RWPE1 (cell line): ENCODE measurements at places on chromosomes 1 and 21.

- DNase-seq: no peak
Measured at GRCh38 chr1:89712420-89712819, 79.5 kb downstream of the LRRC8C start.

DNA sequence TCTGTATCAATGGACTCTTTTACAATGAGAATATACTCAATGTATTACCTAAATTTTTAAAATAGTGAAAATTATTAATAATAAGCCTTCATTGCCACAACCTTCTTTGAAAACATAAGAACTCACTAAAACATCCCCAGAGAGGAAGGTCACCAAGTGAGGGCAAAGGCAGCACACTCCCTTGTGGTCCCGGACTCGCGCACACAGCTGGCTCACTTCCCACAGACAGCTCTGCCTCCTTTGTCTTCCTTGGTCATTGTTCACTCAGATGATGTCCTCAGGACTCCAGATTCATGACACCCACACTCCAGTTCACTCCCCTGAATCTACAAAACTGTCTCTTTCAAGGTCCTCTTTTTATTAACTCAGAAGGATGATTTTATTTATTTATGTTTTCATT is 19.2 kb upstream of the UBR4 start:
- no peak for DNase-seq

- DNase-seq: no peak
Measured at GRCh38 chr1:178498896-178499675, 2.3 kb upstream of the CLEC20A start.

DNA sequence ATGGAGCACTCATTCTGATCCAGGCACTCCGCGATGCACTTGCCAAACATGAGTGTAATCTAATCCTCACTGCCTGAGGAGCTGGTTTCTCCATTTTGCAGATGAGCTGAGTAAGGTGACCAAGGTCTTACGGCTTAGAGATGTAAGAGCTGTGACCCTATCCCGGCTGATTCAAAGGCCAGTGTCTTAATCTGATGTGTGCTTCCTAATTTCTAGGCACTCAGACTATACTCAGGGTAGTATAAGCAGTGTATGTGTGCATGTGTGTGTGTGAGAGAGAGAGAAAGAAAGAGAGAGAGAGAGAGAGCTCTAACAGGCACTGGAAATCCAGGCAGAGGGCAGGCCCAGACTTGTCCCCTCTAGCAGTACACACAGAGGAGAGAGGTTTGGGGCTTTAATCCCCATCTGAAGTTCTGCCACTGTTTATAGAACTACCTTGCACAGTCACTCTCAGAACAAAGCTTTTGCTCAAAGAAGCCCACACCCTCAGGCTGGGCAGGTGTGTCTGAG is 188.2 kb downstream of the ZBTB18 start:
- peak; percentile 64 for DNase-seq

DNA sequence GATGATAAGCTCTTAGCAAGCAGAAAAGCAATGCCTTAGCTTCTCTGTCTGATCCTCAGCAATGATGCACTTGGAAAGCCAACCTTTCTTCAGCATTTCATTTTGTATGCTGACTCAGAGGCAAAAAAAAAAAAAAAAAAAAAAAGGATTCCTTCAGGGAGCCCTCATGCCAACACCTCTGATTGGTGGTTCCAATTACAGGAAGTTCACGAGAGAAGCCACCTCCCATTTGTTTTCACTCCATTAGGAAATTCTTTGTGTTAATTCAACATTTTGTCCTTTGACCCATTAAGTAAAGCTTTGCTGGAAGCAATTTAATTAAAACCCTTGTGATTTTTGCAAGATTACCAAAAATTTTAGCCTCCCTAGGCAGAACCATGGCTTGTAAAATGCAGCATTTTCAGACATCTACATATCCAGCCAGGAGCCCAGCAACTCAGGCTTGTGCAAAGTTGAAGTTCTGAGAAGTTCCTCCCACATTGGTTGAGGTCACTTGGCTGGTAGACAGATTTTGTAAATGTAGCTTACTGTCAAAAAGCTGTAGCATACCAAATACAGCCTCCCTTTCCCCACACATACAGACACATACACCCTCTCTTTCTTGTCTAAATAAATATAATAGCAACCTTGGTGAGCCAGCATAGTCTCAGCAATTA is 27.1 kb upstream of the VTCN1 start:
- peak; percentile 18 for DNase-seq

GRCh38 chr21:31142600-31142999 is 104.3 kb upstream of the KRTAP19-8 start:
- DNase-seq: no peak

GRCh38 chr1:207352554-207352953 is 31.1 kb downstream of the CD55 start:
- no peak for DNase-seq

- DNase-seq: no peak
Measured at GRCh38 chr1:242842094-242842493, 317.6 kb upstream of the PLD5 start.

GRCh38 chr1:206583707-206584648 is 28.3 kb downstream of the EIF2D start:
- peak; percentile 67 for DNase-seq

DNA sequence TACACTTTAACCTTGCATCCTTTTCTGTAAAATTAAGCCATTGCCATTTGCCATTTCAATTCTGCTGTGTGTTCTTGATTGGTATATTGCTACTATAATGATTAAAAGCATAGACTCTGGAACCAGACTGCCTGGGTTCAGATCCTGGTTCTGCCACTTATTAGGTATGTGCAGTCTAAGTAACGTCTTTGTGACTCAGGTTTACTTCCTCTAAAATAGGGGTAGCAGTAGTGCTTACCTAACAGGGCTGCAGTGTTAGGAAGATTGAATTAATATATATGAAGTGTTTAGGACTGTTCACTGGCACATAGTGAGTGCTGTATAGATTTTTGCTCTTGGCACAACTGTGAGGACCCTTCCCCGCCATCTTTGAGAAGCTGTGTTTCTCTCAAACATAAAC is 4.4 kb downstream of the CDC42 start:
- DNase-seq: no peak

- DNase-seq: no peak
Measured at GRCh38 chr1:244221991-244222390, 170.9 kb downstream of the ZBTB18 start.

DNA sequence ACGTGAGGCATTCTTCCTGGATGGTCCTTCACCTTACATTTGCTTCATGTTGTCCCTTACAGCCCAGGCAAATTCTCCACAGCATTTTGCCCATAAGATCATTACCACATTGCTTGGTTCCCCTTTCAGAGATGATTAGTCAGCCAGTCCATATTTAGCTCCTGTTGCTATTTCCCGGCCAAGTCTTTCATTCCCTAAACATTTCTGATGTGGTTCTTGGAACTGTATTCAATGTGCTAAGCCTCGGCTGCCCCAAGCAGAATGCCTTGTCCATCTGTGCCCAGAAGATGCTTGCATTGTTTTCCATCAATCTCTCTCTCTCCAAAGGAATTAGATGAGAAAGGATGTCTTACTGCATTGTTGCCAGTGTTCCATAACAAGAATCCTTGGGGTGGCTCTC is 420.9 kb upstream of the CAMK1G start:
- DNase-seq: no peak

DNA sequence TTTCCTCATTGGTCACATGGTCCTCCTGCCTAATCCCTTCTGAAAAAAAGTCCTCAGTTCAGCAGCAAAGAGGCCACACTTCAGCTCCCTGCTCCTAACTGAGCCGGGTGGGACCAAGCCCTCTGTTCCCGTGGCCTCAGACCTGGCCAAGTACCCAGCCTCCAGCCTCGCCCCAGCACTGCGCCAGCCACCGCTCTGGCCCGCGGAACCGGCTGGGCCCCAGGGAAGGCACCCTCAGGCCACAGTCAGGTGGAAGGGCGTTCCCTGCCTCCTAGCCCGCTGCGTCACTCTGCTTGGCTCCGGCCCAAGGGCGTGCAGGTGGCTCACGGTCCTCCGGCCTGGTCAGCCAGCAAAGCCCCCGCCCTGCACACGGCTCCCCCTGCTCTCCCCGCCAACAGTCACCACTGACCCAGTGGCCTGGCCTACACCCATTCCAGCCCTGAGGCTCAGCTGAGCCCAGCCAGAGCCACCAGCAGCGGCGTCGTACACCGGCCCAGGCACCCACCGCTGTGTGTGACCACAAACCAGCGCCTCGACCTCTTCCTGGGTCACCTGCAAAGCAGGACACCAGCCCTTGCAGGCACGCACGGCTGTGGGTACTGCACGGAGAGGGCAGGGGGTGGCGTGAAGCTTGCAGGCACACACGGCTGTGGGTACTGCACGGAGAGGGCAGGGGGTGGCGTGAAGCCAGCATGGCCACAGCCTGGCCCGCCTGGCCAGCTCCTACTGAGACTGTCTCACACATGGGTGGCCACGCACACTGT is 19.4 kb downstream of the NADK start:
- peak; percentile 67 for DNase-seq

DNA sequence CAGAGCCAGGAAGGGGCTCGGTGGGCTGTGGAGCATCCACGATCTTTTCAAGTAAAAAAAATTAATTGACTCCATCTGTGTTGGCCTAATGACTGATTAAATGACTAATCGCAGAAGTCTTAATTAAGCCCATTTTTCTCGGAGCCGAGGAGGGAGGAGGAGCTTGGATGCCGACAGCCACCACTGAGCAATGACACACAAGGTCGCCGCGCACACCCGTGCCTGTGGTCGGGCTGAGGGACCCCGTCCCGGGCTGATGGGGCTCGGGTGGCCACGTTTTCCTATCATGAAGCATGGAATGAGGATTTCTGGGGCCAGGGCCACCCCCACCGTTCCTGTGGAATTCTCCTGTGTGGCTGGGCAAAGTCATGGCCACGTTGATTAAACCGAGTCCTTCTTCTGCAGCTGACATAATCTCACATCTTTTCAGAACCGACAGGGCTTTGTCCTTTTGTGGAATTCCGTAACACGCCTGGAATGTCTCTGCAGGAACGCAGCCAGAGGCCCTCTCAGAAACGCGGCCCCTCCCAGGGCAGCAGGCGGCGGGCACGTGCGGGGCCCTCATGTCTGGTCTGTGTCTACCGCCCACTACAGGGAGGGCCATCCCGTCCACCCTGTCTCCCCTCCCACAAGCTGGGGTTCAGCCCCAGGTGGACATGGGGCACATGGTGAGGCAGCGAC is 60.7 kb downstream of the MORN1 start:
- DNase-seq: no peak

- DNase-seq: no peak
Measured at GRCh38 chr1:64578270-64578973, 108.5 kb downstream of the CACHD1 start.

- peak; percentile 73 for DNase-seq
Measured at GRCh38 chr1:225882694-225883615, 775 bp upstream of the TMEM63A start.

DNA sequence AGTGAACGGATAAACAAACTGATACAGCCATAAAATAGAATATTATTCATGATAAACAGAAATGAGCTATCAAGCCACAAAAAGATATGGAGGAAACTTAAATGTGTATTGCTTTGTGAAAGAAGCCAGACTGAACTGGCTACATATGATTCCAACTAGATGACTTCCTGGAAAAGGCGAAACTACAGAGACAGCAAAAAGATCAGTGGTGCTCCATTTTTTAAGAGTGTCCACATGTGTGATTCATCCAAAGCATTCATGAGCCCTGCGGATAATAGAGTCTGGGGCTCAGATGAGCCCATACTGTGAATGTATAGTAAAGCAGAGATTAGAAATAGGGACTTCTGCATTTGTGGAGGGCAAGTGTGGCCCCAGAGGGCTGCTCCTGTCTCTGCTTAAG is 7.8 kb upstream of the TMEM222 start:
- no peak for DNase-seq

DNA sequence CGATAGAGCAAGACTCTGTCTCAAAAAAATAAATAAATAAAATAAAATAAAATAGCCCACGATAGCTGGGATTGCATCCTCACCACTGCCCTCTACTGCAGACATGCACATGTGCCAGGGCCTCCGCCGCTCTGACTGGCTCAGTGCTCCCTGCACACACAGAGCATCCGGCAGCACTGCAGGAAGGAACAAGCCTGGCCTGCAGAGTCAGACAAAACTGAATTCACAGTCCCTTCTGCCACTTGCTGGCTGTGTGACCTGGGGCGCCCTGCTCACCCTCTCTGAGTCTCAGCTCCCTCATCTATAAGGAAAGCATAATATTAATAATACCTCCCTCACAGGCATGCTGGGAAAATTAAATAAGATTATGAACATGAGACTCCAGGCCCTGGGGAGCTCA is 35.4 kb downstream of the CSMD2 start:
- DNase-seq: no peak

- DNase-seq: no peak
Measured at GRCh38 chr1:83762416-83762815, 236.5 kb downstream of the TTLL7 start.

- DNase-seq: no peak
Measured at GRCh38 chr1:189596197-189596596, 881.5 kb downstream of the BRINP3 start.

DNA sequence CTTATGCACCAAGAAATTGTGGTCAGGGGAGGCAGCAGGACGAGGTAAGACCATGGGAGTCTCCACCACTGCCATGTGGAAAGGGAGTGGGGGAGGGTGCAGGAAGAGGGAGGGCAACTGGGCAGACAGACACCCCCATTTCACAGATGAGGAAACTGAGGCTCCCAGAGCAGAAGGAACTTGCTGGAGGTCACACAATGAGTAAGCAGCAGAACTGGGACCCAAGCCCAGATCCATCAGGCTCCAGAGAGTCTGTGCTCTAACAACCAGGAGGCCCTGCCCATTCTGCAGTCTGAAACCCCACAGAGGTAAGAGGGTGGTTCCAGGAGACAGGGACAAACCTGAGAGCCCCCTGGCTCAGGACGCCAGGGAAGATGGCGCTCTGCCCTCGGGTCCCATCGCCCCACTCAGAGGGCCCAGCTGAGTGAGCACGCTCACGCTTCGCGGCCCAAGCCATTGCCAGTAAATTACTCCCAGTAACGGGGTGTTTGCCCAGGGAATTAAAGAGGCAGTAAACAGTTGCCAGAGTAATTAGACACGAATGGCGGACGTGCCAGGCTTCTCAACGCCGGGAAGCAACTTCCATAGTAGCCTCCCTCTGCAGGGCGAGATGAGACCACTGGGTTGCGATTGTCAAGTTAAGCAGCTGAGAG is 59.2 kb downstream of the MATN1 start:
- DNase-seq: no peak

DNA sequence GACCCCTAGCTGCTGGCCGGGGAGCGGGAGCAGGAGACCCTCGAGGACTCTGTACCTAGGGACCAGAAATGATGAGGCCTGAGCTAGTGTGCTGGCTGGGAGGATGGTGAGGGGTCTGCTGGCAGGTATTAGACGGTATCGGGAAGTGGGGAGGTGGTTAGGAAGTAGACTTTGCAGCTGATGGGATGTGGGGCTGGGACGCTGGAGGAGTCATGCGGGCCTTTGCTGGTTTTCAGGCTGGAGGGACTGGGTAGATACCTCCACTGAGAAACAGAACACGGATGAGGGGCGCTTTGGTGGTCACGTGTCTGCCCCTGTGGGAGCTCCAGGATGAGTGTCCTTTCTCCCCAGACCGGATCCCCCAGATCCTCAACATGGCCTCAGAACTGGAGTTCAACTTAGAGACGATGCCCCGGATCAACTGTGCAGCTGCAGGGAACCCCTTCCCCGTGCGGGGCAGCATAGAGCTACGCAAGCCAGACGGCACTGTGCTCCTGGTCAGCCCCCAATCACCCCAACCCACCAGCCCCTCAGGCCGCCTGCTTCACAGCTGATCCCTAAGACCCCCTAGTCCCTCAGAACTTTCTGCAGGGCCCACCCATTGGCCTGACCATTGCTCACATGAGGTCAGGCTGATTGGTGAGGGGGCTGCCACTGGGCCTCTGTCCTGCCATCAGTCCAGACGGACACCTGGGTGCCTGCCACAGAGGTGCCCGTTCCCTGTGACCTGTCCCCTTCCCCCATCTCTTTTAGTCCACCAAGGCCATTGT is 8.0 kb downstream of the TIE1 start:
- DNase-seq: no peak

- no peak for DNase-seq
Measured at GRCh38 chr1:193320270-193320669, 133.9 kb upstream of the B3GALT2 start.
